Astrocyte (in vitro differentiated cells and primary cell): ENCODE measurements at places on chromosomes 3 and 15. TPM values are rescaled to one million over a fixed set of nuclear protein-coding genes. Genes with fewer than 3 reads are reported as not detected.

The PRTG gene
- total RNA-seq: 13.6 and 39.4 TPM in 2 replicates

GRCh38 chr3:55701997-55702396 is 214.9 kb upstream of the WNT5A start:
- H3K36me3 ChIP-seq: no peaks in the 10 kb centered on the region
- peak; percentile 23 for DNase-seq
- no peak overlapping the region for H3K4me3 ChIP-seq
- H3K27me3 ChIP-seq: no peaks in the 10 kb centered on the region
- H3K4me1 ChIP-seq: peaks cover 2% of the 10 kb centered on the region

GRCh38 chr3:71271596-71271995 is 311.9 kb downstream of the FOXP1 start:
- H3K27me3 ChIP-seq: no peaks in the 10 kb centered on the region
- no peaks in the 10 kb centered on the region for H3K36me3 ChIP-seq
- H3K4me3 ChIP-seq: no peak overlapping the region
- no peak overlapping the region for H3K27ac ChIP-seq

DNA sequence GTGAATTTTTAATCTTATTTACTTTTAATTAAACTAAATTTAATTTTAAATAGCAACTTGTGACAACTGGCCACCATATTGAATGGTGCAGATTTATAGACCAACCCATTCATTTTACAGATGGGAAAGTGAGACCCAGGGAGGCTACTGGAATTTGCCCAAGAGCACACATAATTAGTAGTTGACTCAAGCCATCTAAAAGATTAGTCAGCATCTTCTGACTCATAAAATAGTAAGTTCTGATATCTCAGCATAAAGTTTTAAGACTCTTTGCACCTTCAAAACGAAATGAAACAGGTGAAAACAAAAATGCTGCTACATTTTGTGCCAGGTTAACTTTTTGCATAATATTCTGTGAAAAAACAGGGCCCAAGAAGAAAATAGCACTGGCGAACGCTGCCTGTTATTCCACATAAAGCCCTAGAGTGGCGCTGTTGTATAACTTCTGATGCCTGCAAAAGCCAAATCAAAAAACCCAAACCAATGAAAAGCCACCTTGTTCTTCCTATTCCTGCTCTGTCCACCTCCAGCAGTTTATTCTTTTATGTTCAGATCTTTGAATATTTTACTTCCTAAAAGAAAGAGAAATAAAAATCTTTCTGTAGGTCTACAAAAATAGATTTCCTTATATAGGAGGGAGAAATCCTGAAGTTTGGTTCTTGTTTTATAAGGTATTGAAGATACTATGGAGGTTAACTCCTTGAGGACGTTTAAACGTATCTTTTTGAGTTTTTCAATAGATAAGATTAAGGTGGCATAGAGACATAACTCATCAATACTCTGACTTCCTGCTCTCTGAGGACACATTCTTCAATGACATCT is 62.8 kb downstream of the OTOL1 start:
- H3K27me3 ChIP-seq: peaks cover 7% of the 10 kb centered on the region
- peaks cover 17% of the 10 kb centered on the region for H3K4me1 ChIP-seq
- no peak overlapping the region for H3K27ac ChIP-seq
- no peaks in the 10 kb centered on the region for H3K36me3 ChIP-seq
